ENCODE measurements at places on chromosomes 3 and 15. TPM values are rescaled to one million over a fixed set of nuclear protein-coding genes. Genes with fewer than 3 reads are reported as not detected.

DNA sequence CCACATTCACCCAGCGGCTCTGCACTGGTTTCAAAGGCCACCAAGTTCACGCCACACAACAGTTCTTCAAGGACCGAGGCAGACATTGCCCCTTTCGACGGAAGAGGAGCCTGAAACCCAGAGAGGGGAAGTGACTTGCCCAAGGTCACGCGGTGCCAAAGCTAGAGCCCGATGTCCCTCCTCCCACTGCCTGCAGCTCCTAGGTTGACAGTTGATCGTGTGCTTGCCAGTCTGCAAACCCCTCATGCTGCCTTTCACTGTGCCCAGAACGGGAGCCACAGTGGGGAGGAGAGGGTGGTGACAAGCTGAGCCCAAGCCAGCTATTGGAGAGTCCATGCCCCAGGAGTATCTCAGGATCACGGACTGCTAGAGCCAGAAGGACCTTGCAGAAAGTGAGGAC is 230.9 kb downstream of the XXYLT1 start:
- no peak for DNase-seq

GRCh38 chr3:63639806-63640205 is 12.7 kb upstream of the SNTN start:
- no peak for DNase-seq

- no peak for DNase-seq
Measured at GRCh38 chr3:98099848-98100247, 12.9 kb downstream of the OR5AC2 start.

Gene GRK7
- not detected for total RNA-seq

Gene FGF7
- not detected for total RNA-seq

Gene NISCH
- total RNA-seq, result 124 TPM

Gene DNAJA4
- total RNA-seq, result 26.0 TPM

Gene CLRN1
- total RNA-seq, result not detected

Measured in activated naive CD8-positive, alpha-beta T cell treated with anti-CD3 and anti-CD28 coated beads, Interleukin-2, amount 10 ng/mL, durations not matched to agents 7 days and 5 days (primary cell).